ENCODE measurements at places on chromosomes 2 and 18. TPM values are rescaled to one million over a fixed set of nuclear protein-coding genes. Genes with fewer than 3 reads are reported as not detected.

DNA sequence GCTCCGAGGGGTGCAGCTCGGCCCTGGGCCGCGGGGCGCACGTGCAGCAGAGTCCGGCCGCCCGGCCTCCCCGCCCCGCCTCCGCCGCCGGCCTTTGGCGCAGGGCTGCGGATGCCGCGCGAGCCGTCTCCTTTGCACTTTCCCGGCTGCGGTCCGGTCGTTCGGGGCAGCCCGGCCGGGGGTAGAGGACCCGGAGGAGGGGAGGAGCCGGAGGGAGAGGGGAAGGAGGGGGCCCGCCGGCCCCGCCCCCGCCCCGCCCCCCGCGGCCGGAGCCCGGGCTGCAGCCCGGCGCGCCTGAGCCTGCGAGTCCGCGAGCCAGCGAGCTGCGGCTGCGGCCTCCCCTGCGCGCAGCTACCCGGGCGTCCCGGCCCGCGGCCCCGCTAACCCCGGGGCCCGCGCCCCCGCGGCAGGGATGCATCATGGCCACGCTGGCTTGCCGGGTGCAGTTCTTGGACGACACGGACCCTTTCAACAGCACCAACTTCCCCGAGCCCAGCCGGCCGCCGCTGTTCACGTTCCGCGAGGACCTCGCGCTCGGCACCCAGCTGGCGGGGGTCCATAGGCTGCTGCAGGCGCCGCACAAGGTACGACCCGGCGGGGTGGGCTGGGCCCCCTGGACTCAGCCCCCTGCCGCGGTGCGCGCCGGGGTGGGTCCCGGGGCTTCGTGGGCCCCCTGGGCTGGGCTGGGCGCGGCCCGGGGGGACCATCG is at the start of gene FHOD3:
FHOD3 (plus strand) TSS at position 297 of the 709 bp plus-strand sequence; CDS start at position 420, 123 bp downstream.
- peak; percentile 19 for DNase-seq

DNA sequence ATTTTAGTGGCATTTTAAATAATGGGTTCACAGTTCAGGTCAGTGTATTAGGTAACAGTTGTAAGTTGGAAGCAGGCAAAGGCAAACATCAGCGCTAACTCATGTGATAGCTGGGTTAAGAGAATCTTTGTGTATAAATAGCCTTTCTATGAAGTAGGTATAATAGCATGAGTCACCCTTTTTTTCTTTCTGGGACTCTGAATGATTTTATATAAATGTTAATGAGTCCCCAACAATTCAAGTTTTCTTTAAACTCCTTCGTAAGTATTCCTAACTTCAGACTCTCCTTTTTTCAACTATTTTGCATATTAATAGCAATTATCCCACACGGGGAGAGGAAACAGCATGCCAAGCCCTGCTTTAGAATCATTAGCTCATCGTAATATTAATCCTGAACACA is 384.3 kb downstream of the PIK3C3 start:
- DNase-seq: no peak

DNA sequence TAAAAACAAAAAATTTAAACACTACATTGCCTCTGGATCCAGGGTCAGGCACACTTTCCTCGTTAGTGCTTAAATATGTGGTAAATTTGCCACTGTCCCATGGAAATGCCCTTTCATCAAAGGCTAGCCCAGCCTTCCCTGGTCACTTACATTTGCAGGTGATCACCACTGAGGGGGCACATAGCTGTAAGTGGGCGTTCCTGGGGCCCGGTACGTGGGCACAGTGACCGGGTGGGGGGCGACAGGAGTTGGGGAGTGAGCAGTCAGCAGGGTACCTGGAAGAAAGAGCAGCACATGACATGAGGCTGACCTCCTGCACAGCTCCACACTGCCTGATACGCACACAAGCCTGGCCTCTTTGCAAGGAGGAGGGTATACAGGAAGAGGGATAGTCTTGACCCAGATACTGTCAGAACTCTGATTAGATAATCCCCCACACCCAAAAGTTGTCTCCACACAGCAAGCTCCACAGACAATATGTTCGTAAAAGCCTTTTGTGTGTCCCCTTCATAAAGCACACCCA is 40.5 kb downstream of the FAM168B start:
- DNase-seq: no peak

GRCh38 chr2:55355451-55355850 is 64.2 kb downstream of the CCDC88A start:
- no peak for DNase-seq

DYNAP gene
- not detected for total RNA-seq

CABYR gene
- 6.4 TPM for total RNA-seq

All from fibroblast of villous mesenchyme (primary cell).